T follicular helper cell (primary cell): ENCODE measurements at places on chromosomes 4 and X.

GRCh38 chrX:38183596-38183995 lies 37.1 kb downstream of the SRPX start:
- no peak for DNase-seq

GRCh38 chrX:19595043-19595677 lies 79.9 kb upstream of the MAP3K15 start:
- DNase-seq = no peak

GRCh38 chrX:143363419-143363818 lies 153.9 kb downstream of the SPANXN3 start:
- no peak for DNase-seq

DNA sequence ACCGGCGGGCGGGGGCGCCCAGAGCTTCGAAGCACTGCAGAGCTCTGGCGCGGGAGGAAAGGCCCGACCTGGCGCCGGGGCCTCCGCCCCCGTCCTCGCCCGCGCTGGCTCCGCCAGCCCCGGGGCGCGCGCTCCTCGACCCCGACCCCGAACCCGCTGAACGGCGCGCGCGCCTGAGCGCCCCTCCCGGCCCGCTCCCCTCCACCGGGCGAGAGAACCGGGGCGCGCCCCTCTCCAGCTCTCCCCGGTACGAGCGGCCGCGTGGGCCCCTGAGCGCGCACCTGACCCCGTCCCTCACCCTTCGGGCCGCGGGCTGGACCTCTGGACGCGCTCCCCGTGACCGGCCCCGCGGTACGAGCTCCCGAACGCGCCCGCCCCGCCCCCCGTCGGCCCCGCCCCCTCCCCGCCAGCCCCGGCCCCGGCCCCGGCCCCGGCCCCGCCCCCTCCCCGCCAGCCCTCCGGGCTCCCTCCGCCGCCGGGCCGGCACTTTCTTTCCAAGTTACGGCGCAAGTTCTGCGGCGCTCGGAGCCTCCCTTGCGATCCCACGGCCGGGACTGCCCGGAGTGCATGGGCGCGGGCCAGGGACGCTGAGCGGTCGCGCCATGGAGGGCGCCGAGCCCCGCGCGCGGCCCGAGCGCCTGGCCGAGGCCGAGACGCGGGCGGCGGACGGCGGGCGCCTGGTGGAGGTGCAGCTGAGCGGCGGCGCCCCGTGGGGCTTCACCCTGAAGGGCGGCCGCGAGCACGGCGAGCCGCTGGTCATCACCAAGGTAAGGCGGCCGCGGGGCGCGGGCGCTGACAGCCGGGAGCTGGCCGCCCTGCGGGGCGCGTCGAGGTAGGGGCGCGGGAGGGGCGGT lies at the start of gene SHROOM2:
SHROOM2 (plus strand) TSS at position 486 of the 854 bp plus-strand sequence; CDS start at position 603, 117 bp downstream.
- no peak for DNase-seq

DNA sequence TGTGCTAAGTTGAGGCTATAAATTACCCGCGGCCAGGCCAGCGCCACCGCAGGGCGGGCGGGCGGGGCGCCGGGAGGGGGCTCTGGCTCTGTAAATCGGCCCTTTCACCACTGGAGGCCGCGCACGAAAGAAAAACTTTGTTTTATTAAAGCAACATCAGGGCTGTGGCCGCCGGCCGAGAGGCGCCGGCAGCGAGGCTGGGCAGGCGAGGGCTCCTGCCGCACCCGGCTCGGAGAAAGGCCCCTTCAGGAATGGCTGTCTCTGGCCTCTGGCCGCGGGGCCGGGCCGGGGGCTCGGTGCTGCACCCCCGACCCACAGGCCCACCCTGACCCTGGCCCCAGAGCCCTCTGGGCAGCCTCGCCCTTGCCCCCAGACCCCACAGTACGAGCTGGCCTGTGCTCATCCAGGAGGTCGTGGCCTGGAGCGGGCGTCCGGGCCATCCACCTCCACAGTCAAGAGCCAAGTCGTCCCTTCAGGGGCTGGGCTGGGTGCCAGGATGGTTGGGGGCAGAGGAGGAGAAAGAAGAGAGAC lies 29.5 kb upstream of the FGFR3 start:
- DNase-seq = no peak

- DNase-seq = no peak
Observed at GRCh38 chrX:123994730-123995129, 33.2 kb downstream of the STAG2 start.

- no peak for DNase-seq
Observed at GRCh38 chr4:185196437-185196836, 7.4 kb downstream of the CFAP97 start.

- DNase-seq = no peak
Observed at GRCh38 chrX:38618180-38618579, 56.8 kb downstream of the TSPAN7 start.

GRCh38 chr4:68615699-68616422 lies 39.7 kb upstream of the UGT2B17 start:
- DNase-seq = no peak

DNA sequence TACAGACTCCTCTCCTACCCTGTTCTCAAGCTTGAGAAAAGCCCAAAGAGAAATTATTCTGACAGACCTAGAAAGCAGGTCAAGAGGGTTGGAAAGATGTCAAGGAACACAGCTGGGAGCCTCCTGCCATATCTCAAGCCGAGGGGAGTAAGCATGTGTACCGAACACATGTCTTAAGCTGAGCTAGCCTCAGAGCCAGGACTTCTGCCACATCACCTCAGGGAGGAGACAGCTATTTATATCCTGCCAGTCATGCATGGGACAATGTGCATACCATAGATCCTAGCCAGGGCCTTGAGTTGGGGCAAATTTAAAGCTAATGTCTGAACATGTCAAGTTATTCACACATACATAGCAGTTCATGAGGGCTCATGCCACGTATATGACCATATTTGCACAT lies 11.8 kb downstream of the TMEM31 start:
- DNase-seq = no peak

DNA sequence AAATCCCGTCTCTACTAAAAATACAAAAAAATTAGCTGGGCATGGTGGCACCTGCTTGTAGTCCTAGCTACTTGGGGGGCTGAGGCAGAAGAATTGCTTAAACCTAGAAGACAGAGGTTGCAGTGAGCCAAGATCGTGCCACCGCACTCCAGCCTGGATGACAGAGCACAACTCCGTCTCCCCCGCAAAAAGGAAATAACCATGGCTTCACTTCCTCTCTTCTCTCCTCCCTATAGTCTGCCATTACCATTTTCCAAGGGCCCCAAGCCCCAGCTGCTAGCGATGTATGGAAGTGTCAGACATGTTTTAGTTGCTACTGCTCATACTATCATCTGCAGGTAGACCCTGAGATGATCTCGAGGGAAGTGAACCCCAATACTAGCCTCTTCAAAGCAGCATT lies 177.3 kb upstream of the FAM9B start:
- DNase-seq = no peak

- no peak for DNase-seq
Observed at GRCh38 chr4:112726041-112726440, 89.1 kb downstream of the LARP7 start.

DNA sequence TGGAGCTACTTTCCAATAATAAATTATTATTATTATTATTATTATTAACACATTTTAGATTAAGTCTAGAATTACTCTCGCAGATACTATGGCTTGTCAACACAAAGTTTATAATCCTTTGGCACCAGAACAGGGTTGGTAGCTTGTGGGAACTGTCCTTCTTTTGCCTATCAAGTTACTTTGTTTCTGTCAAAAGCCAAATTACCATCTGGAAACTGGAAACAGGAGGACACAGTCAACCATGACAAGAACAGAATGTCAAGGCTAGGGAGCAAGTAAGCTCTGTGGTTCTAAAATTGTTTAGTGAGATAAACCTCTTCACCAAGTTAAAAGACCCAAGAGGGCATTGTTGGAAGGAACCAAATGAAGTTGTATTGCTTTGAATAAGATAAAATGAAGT lies 42.5 kb downstream of the DGKK start:
- no peak for DNase-seq

DNA sequence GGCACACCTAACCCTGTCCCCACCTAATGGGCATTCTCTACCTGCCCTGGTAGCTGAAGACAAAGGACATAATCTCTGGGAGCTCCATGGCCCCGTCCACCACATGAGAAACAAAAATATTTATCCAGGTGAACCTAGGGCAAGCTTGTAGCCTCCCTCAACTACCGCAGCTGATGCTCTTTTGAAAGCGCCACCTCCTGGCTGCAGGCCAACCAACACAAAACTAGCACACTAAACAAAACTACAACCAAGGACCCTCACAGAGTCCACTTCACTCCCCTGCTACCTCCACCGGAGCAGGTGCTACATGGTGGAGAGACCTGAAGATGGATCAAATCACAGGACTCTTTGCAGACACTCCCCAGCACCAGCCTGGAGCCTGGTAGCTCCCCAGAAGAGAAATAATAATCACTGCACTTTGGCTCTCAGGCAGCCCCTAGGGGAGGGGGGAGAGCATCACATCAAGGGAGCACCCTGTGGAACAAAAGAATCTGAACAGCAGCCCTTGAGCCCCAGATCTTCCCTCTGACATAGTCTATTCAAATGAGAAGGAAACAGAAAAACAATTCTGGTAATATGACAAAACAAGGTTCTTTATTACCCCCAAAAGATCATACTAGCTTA lies 111.3 kb upstream of the ATP8A1 start:
- DNase-seq = no peak

GRCh38 chr4:76867880-76868655 lies 29.9 kb downstream of the SOWAHB start:
- no peak for DNase-seq

DNA sequence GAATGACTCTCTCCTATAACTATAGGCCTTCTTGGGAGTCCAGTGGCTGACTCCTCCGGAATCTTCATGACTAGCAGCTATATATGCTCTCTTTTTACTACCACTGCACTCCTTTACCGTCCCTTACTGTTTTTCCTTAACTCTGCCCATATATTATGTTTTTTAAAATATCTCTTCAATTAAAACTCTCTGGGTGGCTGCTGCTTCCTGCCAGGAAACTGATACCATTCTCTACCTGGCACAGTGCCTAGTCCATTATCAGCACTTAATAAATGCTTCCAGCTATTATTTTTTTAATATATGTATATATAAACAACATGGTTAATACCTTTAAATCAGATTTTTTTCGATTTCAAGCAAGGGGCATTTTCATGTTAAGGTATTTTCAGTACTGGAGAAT lies 136.6 kb upstream of the FAM47B start:
- DNase-seq = no peak

DNA sequence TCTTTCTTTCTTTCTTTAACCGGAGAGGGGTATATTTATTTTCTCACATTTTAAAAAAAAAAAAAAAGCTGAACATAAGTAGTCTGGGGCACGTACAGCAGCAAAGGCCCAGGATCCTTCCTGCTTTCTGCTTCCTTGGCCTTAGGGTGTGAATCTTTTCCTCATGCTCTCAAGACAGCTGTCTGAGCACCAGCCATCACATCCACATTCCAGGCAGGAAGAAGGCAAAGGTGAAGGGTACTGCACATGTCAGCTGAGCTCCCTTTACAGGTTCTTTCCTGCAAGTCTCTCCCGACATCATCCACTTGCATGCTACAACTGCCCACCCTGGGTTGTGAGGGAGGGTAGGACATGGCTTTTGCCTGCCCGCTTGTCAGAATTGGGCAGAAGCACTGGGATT lies 63.7 kb upstream of the GDPD2 start:
- DNase-seq = no peak

GRCh38 chrX:97266406-97267121 lies 382.9 kb downstream of the RPA4 start:
- DNase-seq = no peak

DNA sequence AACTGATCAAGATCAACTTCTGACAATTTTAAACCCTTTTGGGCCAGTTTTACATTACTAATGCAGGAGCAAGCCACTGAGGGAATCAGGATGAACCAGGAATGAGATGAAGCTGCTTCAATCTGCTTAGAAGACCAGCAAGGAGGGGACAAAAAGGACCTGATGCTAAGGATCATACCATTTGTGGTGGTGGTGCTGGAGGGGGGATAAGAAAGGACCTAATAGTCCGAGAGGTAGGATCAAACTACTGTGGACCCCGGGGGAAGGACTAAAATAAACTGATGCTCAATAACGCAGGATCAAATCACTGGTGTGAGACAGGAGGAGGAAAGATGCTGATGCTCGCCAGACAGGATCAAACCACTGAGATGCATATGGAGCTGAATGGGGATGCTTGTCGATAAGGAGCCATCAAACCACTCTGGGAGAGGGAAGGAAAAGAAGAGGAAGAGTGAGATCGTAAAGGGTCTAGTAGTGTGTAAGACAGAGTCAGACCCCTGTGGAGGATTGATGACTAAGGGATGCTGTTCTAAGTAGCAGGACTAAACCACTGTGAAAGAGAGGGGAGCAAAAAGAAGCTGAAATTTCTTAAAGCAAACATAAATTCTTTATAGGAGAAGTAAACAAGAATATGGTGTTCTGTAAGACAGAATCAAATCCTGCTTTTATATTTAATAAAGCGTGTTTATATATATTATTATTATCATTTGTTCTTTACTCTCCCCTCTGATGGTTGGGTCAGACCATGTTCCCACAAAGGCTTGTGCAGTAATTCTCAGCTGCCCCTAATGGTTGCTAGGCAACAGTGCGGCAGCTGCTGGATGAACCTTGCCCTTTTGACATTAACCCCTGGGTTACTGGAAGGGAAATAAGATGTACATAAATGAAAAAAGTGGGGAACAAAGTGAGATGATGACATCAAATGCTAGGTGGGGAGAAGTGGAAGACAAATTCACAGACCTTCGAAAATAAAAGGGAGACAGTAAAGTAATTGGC lies 432.5 kb upstream of the FGF16 start:
- no peak for DNase-seq

DNA sequence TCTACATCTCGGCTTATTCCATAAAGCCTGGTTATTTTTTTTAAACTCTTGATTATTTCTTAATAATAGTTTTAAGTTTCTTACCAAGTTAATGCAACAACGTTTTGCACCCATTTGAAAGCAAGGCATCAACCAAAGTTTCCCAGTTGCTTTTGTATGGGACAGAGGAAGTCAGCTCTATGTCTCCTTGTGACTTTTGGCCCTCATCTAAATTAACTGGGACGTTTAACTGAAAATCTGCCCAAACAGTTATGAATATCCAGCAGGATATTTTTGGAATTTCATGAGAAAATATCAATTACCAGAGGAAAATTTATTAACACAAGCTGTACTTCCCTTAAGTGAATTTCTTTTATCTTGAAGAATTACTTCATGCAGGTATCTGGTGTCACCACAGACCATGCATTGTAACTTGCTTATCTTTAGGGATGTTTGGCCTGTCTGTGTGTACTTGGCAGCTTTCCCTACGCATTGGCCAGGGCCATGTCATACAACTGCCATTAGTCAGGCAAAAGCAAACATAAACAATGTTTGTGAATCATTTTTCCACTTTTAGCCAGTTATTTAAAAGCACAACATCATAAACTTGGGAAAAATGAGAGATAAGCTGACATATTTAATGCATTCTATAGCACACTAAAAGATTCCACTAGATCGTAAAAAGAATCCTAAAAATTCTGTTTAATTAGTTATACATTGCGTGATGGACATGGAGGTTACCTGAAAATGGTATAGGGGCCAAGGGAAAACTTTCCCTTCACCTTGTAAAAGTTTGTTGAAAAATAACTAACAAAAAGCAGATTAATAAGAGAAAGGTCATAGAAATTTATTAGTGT lies 101.4 kb upstream of the PDE5A start:
- DNase-seq = no peak

GRCh38 chr4:4422856-4423499 lies 36.1 kb downstream of the NSG1 start:
- no peak for DNase-seq
